ENCODE measurements at places on chromosomes 2 and 18. TPM values are rescaled to one million over a fixed set of nuclear protein-coding genes. Genes with fewer than 3 reads are reported as not detected.
A peak's percentile ranks its signal among the peaks of the same experiment; 100 is the strongest.

Gene CHN1
- 18.5 TPM for total RNA-seq

Gene MAP2
- 6.0 TPM for total RNA-seq

Gene MYO7B
- total RNA-seq, result not detected

Gene TGFA
- total RNA-seq, result 22.6 TPM

Gene COPS8
- total RNA-seq, result 80.2 TPM

Gene RNF138
- 36.7 TPM for total RNA-seq

- DNase-seq, result no peak
Measured at GRCh38 chr2:88136817-88137216, 9.0 kb upstream of the FABP1 start.

DNA sequence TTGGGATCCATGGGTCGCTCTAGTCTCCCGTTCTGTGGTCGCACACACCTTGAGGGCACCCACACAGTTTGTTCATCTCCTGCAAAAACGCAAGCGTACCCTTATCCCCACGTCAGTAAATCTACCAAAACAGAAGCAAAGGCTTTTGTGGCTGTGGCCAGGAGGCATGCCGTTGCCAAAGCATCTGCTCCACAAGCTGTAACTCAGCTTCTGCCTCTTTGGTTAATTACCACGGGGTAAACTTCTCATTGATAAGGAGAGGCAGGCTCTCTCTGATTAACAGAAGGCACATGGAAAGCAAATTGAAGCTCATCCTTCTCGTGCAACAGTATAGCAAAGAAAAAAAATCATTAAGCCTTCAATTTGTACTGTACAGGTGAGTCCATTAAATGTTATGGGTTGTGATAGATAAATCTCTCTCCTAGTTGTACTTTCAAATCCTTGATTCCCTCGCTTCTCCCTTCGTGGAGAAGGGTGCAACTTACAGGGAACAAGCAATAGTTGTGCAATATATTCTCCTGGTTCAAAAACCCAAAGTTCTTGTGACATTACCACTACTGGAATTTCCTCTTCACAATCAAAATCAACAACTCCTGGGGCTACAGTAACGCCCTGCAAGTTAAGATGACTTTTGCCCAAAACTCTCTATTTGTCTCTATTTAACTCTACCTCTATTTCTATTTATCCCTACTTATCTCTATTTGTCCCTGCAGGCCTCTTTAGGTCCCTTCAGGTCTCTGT lies 10.3 kb downstream of the PECR start:
- DNase-seq, result no peak

DNA sequence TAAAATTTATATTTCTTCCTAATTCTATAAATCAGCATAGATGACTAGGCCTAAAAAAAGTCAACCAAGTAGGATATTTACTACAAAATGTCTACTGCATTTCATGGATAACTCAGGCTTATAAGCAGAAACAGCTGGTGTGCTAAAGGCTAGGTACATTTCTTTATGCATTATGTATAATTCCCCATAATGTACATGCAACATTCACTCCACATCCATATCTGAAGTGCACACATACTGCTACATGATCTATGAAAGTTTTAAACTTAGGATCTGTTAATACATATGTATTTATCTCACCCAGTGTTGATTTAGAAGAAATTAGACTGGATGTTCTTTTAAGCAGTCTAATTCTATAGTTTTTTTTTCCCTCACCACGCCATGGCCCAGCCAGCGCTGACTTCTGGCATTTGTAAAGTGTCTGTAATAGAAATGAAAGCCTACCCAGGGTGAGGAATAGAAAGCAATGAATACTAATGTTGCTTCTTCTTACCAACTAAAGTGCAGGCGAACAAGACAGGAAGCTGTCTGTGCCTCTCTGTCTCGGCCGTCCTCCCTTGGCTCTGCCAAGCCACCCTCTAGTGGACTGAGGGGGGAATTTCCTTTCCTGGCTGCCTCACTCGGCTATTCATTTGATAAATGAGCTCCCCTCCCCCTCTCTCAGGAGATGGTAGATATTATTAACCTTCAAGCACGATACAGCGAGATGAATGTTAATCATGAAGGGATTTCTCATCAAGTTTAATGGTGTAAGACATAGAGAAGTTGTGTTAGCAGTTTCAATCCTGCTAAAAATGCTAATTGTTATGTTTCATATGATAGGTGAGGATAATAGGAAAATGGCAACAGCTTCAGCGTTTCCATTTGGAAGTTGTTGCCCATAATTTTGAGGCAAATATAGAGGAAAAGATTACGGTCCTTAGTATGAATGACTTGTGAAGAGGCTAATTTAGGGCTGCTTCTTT lies 384.5 kb downstream of the MTX2 start:
- DNase-seq, result peak; percentile 86

GRCh38 chr2:157056200-157056676 lies 201.3 kb upstream of the GALNT5 start:
- peak; percentile 70 for DNase-seq

DNA sequence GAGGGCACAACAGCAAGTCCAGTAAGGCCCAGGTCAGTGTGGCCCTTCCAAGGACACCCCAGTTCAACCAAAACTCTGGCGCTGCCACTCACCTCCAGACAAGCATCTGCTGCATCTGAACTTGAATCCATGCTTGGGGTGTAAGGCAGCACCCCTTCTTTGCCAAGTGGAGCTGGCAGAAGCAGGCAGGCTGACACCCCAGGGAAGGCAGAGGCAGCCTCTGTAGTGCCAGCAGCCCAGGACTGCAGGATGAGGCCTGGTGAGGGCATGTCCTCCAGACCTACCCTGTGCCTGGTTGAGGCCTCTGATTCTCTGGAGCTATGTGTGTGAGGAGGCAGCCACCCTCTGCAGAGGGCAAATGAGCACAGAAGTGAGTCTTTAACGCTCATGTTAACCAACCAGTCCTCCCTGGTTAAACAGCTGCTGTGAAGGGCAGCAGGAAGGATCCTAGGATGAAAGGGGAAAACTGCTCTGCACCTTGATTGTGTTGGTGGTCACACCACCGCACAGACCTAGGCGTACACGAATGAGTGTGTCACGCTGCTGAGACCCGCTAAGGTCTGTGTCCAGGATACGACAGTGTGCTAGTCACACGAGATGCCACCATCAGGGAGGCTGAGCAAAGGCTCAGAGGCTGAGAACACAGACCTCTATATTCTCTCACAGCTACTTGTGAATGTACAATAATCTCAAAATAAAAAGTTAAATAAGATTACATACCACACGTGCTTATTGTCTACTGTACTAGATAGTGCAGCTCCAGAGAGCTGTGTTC lies 2.2 kb downstream of the PARD6G start:
- DNase-seq, result no peak

- no peak for DNase-seq
Measured at GRCh38 chr2:62362561-62362960, 143.4 kb downstream of the TMEM17 start.

DNA sequence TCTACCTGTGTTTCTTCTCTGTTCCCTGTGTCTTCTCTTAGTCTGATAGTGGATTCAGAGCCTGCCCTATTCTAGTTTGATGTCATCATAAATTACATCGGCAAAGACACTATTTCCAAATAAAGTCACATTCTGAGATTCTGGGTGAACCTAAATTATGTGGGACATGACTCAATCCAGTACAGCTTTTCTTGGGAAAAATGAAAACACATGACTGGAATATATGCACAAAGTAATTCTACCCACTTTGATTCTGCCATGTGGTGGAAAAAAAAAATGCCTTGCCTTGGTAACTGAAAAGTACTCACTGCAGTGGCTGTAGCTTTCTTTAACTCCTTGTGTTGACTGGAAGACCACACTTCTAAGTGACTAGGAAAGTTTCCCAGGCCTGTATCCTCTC lies 73.7 kb downstream of the LRATD1 start:
- no peak for DNase-seq

DNA sequence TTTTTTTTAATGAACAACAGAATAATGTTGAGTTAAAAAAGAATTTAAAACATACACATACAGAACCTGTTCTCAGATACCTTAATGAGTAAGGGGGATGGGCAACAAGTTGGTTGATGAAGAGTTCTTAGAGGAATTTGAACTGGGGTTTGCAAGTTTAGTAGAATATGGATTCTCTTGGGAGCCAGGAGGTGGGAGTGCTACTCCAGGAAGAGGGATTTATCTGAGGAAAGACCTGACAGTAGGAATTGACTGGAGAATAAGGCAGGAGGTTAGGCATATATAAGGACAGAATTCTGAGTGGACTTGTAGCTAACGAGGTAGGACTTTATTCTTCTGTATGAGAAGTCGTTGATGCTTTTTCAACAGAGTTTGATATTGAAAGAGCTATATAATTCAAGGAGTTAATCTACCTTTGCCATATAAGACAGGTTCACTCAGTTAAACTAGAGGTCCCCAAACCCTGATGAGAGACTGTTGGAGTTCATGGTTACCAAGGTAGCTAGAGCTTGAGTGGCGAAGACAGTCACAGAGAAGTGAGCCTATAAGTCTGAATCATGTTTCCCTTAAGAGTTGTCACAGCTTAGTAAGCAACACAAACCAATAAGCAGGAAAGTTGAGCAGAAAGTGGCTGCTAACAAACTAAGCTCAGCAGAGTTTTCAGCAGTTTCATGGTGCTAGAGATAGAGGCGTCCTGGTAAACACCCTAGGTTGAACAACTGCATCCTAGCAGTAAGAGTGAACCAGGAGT lies 88.2 kb downstream of the NCOA1 start:
- no peak for DNase-seq

DNA sequence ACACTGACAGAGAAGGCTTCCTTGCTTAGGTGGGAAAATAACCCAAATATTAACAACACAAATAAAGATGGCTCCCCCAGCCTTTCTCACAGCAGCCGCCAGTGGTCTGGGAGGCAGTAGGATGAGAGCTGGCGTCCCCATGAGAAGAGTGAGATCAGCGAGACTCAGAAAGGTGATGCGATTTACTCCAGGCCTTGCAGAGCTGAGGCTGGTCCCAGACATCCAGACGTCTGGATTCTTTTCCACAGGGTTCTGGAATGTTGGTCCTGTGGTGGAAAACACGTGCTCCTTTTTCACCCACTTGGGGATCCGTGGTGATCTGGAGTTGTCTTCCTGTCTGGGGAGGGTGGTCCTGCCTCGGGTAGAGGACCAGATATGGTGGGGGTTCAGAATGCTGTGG lies 190.6 kb downstream of the CTIF start:
- DNase-seq, result no peak

- no peak for DNase-seq
Measured at GRCh38 chr2:96091141-96091710, 25.1 kb downstream of the ADRA2B start.

DNA sequence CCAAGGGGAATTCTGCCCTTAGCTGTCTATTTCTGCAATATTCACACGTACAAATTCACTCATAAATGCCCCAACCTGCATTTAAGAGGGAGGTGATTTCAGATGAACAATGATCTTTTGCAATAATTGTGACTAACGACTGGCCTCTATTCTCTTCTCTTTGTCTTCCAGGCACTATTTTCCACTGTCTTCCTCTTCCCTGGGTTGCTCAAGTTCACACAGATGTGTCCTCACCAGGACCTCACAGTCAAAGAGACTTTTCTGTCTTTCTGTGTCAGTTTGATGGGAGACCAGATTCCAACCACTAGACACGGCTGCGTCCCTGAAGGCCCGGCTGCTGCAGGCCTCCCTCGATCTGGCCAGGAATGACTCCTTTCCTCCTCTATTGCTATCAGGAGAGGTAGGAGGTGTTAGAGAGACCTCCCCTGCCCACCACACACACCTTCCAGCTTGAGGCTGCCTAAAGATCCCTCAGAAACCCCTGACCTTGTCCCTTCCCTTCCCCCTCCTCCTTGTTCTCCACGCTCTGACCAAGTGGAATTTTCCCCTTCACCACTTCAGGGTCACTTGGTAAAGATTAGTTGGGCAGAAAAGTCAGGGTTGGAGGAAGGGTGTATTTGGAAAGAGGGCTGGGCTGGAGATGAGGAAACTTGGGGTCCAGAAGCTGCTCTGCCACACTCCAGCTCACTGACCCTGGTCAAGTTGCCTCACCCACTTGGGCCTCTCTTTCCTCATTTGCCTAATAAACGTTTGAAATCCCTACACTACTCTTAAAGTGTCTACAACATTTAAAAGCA lies 109.2 kb upstream of the COPS8 start:
- DNase-seq, result no peak

GRCh38 chr2:215851082-215851481 lies 162.3 kb downstream of the MREG start:
- peak; percentile 77 for DNase-seq

DNA sequence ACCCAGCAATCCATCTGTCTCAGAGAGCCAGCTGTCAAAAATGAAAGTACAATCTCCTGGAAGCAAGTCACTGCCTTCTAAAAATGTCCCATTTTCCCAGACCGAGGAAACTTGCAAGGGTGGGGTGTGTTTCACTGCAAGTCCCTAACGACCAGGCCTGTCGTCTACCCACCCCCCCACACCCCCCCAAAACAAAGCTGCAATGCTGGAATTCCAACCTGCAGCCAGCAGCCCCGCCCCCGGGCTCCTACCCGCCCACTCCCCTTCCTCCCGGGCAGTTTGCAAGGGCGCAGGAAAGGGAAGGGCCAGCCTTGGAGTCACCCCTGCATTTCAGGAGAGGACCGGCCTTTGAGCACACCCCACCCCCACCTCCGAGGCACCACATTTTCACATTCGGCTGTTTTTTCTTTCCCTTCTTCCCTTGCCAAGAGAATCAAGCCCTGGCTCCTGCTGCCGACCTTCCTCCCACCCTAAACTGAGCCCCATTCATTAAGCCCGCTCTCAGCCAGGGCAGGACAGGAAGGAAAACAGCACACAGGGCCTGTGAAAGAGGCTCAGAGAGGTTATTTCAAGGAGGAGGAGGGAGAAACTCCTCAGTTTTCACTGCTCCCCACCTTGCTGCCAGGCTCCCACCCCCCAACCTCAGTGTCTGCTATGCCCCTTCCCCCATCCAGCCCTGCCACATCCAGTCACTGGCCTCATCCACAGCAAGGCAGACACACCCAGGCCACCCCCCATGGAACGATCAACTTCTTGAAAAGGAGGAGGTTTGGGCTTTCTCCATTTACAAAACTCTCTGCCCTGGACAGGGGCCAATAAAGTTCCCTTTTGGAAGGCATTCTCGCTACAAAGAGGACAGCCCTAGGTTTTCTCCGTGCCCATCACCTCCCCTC lies 11.3 kb downstream of the SMAD7 start:
- peak; percentile 48 for DNase-seq

- no peak for DNase-seq
Measured at GRCh38 chr2:27214941-27215340, 2.2 kb upstream of the CAD start.

DNA sequence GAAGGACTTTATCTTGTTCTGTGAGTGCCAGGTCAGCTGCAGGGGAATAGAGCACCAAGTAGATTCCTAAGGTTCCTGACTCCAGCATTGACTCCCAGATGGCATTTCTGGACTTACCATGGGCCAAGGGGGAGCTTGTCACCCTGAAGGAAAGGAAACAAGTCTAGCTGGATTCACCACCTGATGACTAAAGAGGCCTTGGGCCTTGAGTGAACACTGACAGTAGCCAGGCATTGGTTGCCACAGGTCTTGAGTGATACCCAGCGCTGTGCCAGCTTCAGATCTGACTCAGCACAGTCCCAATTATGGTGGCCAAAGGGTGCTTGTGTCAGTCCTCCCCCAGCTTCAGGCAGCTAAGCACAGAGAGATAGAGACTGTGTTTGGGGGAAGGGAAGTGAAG lies 40.1 kb upstream of the CAPN13 start:
- no peak for DNase-seq

- DNase-seq, result no peak
Measured at GRCh38 chr2:172387361-172387760, 40.0 kb upstream of the ITGA6 start.

All from dermis blood vessel endothelial cell (primary cell).